ENCODE measurements at places on chromosomes 3 and 15.

DNA sequence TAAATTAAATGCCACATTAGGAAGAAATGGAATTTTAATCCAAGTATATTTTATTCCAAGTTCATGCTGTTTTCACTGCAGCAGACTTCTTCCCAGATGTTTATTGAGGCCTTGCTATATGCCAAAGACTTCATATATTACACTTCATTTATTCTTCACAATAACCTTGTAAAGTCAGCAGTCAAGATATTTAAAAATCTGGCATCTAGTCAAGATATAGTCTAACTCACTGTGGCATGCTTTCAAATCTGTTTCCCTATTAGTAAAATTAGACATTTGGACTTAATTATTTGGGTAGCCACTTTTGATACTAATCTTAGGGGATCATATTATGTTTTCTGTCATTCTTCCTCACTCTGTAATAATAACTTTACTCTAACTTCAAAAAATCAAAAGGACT, 81.5 kb upstream of the VGLL3 start:
- no peak for DNase-seq

- no peak for DNase-seq
These were observed 3.1 kb downstream of the ABHD14B start for GRCh38 chr3:51970606-51971300.

DNA sequence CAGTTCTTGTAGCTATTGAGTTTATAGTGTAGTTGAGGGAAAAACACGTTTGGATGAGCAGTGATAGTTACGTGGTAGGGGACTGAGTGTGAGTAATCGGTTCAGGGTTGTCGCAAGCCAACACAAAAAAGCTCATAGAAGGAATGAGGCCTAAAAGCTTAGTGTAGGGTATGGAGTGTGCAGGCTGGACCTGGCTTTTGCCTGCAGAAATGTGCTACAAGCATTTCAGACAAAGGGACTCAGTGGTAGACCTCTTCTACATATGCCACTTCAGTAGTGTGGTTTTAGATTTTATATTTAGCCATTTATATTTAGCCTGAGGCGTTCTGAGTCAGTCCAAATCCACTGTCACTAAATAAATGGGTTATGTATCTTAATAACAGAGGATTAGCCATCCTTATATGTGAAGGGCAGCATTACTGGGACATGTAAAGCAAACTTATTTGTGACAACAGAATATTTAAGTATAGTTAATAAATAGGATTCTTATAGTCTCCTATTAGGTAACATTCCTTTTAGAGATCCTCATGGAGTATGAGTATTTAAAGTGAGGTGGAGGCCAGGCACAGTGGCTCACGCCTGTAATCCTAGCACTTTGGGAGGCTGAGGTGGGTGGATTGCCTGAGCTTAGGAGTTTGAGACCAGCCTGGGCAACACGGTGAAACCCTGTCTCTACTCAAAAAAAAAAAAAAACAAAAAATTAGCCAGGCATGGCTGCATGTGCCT, 21.8 kb downstream of the ATP2C1 start:
- no peak for DNase-seq

GRCh38 chr3:98807561-98807960, 44.4 kb downstream of the ST3GAL6 start:
- no peak for DNase-seq

GRCh38 chr3:138097192-138098172, 17.9 kb downstream of the DZIP1L start:
- DNase-seq = peak; percentile 26

DNA sequence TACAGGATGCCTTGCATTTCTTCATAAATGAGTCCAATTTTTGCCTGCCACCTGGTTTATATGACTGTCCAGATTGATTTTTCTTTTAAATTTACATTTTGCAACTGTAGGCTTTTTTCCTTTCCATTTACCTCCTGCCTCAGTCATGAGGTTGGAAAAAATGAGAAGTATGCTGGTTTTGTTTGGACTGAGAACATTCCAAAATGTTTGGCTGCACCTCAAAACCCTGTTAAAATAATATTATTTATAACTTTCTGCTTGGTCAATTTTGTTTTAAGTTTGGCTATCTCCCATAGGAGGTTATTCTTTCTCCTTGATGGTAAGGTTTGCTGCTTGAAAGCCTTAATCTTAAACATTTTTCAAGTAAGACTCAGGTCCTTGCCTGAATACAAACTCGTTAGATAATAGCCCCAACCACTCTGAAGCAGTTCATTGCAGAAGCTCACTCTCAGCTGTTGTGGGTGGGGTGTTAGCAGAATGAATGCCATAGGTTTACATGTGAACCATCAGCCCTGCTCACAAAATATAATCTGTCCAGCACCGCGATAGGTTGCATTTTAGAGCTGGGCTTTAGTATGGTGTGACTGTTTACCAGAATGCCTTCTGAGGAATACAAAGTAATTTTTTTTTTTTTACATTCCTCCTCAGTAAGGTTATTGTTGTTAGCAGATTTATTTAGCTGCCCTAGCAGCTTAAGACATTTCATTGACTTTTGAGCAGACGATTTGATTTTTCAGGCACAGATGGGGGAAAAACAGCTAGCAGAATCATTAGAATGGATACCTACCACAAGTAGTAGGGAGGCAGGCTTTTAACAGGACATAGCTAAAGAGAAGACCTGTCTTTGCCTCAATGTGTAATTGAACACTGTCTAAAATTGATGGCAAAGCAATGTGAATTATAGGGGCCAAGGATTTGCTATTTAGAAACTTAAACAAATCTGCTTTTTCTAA, 630.8 kb upstream of the KCNMB2 start:
- DNase-seq = no peak

DNA sequence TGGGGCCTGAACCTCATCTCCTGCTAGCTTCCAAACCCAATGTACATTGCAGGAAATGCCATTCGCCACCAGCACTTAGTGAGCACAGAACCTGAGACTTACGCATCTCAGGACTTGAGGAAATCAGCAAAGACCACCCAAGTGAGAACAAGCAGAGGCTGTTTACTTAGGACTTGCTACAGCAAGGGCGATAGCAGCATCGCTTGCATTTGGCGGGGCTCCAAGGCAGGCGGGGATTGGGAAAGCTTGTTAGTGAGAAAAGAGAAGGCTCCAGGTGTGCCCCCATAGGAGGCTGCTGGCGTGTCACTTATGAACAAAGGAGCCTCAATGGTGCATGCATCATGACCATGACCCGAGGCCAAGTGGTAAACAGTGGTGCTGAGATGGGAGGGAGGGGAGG, 19.7 kb downstream of the SLC6A20 start:
- DNase-seq = no peak

GRCh38 chr3:54764911-54765310, 162.9 kb downstream of the LRTM1 start:
- DNase-seq = no peak

GRCh38 chr15:68408971-68409370, 23.0 kb downstream of the ITGA11 start:
- no peak for DNase-seq

GRCh38 chr15:37223089-37223488, 122.7 kb upstream of the MEIS2 start:
- DNase-seq = no peak

- DNase-seq = peak; percentile 63
These were observed 55.0 kb upstream of the CHD2 start for GRCh38 chr15:92845126-92845508.

DNA sequence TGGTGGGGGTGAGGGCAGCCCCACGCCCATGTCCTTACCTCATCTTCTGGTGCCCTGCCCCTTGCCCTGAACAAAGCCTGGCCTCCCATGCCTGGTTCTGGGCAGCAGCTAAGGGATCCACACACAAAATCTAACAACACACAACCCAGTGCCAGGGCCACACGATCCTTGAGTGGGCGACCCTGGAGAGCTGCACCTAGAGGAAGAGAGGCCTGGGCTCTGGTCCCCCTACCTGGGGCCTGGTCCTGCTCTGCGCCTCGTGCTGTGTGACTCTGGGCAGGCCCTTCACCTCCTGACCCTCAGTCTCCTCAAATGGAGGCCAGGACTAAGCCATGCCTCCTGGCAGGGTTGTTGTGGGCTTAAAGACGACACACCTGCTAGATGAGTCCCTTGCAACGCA, 20.0 kb upstream of the C3orf22 start:
- no peak for DNase-seq

DNA sequence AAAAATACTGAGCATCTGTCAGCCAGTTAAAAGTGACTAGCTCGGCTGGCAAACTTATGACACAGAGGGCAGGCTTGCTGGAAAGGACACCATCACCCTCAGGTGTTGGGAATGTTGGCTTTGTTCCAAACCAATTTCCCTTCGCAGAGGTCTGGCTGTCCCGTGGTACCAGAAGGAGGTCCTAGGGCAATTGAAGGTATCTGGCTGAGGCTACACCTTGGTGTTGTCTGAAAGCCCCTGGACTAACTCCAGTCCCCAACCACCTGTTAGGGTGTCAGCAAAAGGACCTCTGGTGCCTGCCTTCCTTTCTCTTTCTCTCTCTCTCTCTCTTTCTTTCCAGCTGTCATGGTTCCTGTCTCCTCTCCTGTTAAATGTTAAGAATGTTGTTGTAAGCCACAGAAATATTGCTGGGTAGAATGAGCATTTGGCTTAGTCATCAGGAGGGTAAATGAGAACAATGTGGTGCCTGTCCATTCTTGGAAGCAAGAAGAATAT, 12.5 kb downstream of the PRR20G start:
- DNase-seq = no peak

GRCh38 chr15:40365016-40365415, 7.0 kb downstream of the DISP2 start:
- no peak for DNase-seq

DNA sequence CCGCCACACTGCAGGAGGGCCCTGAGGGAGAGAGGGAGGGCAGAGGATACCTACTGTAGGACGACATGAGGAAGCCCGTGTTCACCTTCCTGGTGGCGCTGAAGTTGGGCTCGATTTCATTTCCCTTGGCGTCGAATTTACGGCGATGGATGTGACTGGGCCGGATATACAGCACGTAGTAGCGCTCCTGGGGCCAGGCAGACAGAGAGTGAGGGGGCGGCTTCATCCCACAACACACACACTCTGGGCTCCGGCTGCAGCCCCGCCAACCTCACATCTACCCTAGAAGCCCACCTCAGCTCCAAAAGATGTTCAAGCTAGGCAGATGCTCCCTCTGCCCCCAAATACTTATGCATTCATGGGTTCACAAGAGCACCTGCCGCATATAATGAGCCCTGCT, 4.5 kb downstream of the ARPIN start:
- no peak for DNase-seq

DNA sequence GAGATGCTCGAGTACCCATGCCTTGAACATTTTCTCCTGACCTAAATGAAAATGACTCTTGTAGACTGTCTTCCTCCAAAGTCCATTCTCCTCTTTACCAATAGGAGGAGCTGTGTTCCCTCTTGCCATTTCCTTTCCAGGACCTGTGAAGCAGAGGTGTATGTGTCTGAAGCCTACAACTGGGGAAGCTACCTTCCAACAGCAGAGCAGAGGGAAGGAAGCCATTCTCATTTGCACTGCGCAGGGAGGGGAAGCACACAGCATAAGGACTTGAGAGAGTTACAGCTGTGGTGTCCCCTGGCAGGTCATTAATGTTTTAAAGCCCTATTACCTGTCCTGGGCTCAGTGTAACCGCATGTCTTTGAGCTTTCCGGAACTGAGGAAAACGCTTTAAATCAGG, 38.7 kb downstream of the HSPBAP1 start:
- DNase-seq = peak; percentile 63

GRCh38 chr3:179068779-179069530, 2.7 kb downstream of the ZMAT3 start:
- DNase-seq = peak; percentile 34

DNA sequence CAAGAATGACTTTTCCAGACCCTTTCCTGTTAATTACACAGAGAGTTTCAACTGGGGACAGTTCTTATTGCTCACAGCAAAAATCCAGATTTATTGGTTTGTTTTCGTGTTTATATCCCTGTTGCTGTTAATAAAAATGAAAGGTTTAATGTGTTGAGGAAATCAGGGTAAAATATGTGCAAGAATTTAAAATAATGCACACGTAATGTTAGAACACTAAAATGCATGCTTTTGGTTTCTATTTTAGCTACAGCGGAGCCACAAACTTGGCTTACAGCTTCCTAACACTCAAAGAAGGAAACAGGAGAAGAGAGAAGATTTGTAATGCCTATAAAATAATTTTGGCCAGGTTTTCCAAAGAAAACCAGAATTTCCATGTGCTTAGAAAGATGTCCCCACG, 62.7 kb downstream of the CASR start:
- DNase-seq = no peak

DNA sequence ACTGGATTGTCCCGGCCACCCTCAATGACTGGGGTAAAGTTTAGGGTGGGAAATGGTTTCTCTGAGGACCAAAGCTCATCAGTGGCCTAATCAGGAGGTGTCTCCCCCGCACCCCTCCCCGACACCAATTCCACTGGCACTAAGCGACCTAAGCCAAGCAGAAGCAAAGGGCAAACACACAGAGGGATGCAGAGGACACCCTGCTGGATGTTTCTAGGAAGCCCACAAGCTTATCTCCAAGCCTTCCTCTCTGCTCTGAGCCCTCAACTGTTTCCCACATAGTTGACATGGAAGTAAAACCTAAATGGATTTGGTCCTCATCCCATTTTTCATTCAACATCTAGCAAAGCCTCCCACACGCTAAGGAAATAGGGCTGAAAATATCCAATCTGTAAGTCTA, 68.5 kb downstream of the C3orf70 start:
- no peak for DNase-seq

DNA sequence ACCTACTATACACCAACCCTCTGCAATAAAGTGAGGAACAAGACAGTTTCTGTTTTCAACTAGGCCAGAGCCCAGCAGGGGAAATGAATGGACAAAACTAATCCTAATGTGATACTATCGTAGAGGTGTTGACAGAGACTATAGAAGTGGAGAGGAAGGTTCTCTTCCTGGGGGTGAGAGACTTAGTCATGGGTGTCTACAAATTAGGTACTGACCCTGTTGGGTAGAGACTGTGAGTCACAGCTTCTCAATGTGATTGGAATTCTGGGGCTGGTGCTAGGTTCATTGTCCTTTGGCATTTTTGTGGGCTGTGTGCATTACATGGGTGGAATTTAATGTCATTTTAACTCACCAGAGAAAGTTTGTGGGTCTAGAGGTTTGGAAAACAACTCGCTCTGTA, 79.3 kb downstream of the ADAMTSL3 start:
- no peak for DNase-seq

DNA sequence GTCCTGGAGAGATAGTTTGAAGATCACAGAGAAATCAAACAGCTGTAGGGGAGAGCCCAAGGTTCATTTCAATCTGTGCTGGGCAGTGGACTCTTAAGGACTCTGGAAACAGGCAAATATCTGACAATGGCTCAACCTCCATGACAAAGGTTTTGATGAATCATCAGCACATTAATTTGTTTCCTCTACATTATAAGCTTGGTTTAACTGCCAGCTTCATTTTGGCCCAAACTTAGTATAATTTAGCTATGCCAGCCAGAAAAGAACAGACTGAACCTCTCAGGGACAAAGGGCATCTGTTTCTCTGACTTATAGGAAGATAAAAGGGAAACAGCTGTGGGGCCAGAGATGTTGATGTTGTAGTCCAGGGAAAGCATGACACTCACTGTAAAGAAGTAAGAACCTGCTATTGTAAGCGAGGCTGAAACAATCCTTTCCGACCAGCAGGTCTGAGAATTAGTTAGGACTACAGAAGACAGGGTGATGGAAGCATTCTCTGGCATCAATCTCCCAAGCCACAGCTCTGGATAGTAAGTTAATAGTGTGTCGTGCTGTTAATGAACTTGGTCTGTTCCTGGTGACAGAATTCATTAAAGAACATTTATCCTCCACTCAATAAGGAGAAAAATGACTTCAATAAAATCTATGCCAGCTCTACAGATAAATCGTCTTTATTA, 110.1 kb downstream of the KCNMB2 start:
- no peak for DNase-seq

- DNase-seq = no peak
These were observed 16.7 kb upstream of the SOX2 start for GRCh38 chr3:181694805-181695660.

Data from activated CD4-positive, alpha-beta T cell treated with anti-CD3 and anti-CD28 coated beads, Interleukin-2, Interleukin-6, amounts not matched to agents 100 ng/mL and 50 ng/mL, durations not matched to agents 16 hours and 8 hours (primary cell).